ENCODE measurements at places on chromosomes 16 and 17.

- DNase-seq: no peak
Measured at GRCh38 chr17:75861927-75862317, 6.8 kb upstream of the WBP2 start.

- no peak for DNase-seq
Measured at GRCh38 chr16:86384980-86385379, 125.3 kb upstream of the FOXF1 start.

DNA sequence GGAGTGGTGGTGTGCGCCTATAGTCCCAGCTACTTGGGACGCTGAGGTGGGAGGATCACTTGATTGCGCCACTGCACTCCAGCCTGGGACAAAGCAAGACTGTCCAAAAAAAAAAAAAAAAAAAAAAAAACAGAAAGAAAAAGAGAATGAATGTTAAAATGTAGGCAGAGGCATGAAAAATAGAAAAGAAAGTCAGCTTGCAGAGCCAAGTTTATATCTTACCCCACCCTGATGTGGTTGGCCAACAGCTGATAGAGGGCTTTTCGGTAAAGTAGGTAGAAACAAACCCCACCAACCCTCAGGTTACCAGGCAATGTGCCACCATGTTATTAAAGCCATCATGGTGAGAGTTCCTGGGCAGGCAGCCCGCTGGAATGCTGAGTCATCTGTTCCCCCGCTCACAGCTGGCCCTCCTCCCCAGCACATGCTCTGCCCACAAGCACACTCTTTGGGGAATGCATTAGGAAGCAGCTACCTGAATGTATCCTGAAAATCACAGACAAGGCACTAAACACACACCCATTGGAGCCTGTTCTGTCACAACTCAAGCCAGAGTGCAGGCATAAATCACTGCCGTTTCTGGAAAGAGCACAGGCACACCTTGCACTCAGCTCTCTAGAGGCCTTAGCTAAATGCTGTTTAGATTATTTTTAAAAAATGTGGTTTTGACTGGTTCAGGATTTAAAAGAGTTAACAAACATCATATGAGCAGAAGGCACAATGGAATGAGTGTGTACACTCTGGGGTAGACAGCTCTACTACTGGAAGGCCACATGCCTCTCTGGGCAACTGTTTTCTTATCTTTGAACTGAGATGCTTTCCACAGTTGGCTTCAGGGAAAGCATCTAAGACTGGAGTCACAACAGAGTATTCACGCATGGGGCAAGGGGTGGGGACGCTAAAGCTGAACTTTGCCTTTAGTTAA is 128.5 kb downstream of the PARN start:
- DNase-seq: no peak

DNA sequence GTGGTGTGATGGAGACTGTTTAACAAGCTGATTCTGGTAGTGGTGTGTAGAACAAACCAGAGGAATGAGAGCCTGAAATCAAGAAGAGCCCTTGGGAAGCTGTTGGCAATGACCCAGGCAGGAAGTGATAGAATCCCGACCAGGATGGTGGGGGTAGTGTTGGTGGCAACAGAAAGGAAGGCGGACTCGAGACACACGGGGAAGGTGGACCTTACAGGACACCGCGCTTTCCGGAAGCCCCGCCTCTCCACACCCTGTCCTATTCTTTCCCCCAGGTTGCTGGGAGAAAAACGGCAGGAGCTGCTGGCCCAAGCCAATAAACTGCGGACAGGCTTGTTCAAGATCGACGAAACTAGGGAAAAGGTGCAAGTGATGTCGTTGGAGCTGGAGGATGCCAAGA is 30.0 kb upstream of the KDM6B start:
- no peak for DNase-seq

- no peak for DNase-seq
Measured at GRCh38 chr17:81422776-81423697, 27.8 kb downstream of the BAHCC1 start.

DNA sequence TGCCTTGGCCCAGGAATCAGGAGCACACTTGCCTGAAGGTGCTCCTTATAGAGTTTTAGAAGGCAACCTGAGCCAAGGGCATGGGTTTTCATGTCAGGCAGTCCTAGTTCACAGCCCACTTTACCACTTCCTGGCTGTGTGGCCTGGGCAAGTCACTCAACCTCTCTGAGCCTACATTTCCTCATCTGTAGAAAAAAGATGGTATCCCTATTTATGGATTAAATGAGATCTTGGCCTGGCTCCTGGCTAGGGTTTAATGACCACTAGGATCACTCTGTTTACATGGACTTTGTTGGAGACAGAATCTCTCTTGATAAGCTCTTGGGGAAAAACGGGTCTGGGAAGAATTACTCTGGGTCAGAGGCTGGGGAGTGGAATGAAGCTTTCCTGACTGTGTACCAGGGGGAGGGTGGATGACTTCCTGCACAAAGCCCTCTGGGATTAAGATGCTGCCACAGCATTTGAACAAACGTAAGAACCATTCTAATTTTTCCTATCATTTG is 2.3 kb downstream of the MT2A start:
- DNase-seq: no peak

GRCh38 chr17:68670967-68671693 is 70.0 kb upstream of the FAM20A start:
- no peak for DNase-seq

GRCh38 chr16:2095315-2095853 is 40.3 kb downstream of the PKD1 start:
- no peak for DNase-seq

DNA sequence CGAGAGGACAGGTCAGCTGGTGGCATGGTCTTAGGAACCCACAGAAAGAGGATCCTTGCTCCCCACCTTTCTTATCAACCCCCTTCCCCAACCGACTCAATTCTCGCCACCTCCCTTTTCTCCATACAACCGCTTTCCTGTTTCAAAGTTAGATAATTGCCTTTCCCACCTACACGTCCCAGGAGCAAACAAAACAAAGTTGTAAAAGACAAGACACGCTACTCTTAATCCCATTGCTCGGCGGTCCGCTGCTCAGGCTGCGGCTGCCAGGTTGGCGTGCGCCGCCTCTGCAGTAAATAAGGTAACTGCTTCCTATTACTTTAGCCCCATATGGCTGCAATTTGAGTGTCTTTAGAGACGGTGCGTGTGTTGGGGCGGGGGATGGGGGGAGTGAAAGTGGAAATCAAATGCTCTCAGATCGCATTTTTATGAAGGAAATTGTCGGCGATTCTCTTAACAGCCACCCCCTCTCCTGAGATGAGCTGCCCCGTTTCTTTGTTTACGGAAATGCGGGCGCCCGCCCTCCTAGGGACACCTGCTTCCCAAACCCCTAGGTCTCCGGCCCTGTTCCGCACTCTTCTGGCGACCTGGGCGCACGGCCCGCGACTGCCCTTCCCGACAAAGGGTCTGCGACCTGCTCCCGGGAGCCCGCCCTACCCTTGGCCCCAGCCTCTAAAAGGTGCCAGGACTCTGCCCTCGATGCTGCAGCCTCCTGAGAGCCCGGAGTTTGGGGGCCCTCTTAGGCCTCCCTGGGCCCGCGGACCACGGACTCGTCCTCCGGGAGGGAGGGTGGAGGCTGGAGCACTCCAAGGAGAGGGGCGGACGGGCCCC is 3.7 kb upstream of the CBX8 start:
- no peak for DNase-seq

GRCh38 chr16:82852388-82853008 is 225.7 kb downstream of the CDH13 start:
- no peak for DNase-seq

GRCh38 chr17:49776551-49777300 is 11.8 kb upstream of the KAT7 start:
- DNase-seq: no peak

DNA sequence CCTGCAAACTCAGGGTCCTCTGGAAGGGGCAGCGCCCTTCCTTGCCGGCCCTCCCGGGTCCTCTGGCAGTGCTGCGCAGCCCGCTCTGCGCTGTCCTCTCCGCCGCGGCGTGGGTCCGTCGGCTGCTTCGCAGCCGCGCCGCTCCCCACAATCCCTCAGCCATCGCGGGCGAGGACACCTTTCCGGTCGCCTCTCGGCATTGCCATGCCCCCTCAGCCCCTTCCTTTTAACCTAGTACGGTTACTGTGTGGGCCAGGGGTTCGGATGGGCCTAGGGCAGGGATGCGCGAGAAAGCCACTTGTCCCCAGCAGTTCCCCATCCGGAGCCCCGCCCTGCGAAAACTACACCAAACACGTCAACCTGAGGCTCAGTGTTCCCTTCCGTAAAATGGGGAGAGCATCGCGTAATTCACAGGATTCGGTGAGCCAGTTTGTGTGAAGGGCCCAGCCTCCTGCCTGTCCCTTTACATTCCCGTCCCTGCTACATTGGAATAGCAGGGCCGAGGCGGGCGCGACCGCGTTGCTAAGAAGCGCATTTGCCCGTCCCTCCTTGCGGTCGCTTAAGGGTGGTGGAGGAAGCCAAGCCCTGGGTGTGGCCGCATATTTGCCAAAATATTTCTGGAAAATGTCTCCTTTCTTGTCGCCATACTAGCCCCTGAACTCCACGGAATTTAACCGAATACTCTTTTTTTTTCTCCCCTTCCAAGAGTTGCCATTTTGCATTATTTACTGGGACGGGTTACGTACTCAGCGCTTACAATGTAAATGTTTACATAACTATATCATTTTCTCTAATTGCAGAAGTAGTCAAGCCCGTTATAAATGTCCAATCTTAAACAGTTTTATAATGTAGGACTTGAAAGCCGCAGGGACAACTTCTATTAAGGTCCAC is 13.2 kb downstream of the COPZ2 start:
- DNase-seq: peak; percentile 12

GRCh38 chr16:24737391-24737871 is 8.0 kb downstream of the TNRC6A start:
- DNase-seq: no peak

GRCh38 chr17:57939797-57940196 is 15.4 kb downstream of the CUEDC1 start:
- DNase-seq: no peak

DNA sequence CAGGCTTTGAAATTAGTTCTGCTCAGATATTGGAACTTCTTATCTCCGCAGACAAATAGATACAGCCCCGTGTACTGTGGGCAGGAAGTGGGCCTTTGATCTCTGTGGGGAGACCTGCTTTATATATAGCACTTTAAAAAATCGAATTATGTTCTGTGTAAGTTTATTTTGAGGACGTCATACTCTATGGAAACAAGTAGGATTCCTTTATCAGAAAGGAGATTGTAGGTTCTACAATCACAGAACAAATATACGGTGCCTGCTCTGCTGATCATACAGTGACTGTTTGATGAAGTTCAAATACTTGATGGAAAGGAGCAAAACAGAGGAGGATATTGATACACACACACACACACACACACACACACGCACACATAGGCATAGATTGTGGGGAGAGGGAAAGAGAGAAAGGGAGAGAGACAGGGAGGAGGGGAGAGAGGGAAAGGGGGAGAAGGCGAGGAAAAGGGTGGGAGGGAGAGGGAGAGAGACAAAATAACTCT is 14.7 kb upstream of the TMEM220 start:
- no peak for DNase-seq

DNA sequence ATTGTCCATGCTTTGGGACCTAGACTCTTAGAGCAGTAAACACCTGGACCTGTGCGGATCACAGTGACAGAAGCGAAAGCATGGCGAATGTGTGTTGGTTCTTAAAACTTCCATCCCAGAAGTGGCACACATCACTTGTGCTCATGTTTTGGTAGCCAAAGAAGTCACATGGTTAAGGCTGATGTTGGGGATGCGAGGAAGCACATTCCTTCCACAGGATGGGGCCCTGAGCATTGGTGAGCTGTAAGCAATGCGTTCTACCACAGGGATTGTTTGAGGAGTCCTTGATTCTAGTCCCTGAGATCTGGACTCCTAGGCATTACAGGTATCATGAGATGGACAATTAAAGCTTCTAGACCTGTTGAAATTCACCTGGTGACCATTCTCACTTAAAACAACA is 375.9 kb downstream of the UTP18 start:
- no peak for DNase-seq

GRCh38 chr17:35368081-35368830 is 5.2 kb downstream of the SLFN11 start:
- DNase-seq: no peak

GRCh38 chr16:6698548-6698947 is 634.1 kb upstream of the RBFOX1 start:
- no peak for DNase-seq

DNA sequence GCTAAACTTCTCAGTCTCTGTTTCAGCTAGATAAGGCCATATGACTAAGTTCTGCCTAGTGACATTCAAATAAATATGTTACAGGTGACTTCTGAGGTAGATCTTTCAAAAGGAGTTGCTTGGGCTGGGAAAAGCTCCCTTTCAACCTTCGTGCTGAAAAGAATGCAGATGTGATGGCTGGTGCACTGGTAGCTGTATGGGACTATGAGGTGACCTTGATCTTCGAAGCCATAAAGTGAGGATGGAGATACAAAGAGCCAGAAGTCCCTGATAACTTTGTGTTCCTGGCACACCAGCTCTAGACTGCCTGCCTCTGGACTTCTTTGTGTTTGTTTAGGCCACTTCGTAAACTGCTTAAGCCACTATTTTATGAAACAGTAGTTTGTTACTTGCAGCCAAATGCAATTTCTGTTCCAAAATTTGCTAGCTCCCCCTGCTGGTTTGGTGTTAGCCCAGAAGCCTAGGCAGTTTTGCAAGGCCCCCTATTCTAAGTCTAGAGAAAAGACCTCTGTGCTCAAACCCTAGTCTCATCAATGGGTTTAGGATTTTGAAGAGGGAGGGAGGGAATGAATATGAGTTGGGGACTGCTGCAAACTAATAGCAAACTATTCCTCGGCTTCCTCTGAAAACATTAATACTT is 23.3 kb upstream of the ERCC4 start:
- DNase-seq: no peak

DNA sequence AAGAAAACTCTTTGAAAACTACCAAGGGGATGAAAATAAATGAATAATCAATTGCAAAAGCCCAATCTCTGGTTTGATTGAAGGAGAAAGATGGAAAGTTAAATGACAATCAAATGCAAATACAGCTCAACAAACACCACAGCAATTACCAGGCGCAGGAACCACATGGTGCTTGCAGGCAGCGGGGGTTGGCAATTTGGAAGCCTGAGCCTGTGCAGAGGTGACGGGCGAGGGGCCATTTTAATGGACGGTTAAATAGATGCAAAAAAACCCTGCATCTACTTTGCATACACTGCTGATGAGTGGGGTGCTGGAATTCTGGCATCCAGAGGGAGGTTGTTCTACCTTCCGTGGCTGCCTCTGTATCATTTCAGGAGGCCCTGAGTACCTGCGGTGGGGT is 4.8 kb upstream of the SEZ6 start:
- no peak for DNase-seq

DNA sequence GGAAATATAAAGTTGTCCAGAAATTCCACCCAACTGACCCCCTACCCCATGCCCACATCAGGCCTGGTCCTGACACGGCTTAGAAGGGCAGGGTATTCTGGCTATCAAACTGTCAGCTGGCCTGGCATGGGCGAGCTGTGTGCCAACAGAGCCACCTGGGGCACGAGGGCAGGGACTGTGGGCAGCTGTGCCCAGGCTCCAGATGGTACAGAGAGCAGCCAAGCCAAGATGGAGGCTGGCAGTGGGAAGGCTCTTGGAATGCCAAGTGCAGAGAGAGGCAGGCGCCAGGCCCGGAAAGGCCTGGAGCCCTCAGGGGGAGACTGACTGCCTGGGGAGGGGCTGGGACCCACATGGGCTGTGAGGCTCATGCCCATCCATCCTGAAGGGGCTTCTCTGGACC is 24.3 kb upstream of the PHF12 start:
- no peak for DNase-seq

Data from activated T-cell treated with anti-CD3 and anti-CD28 coated beads, Interleukin-2, amount 50 U/mL, for 4 hours (primary cell).